ENCODE measurements at places on chromosomes 2 and 18.
A peak's percentile ranks its signal among the peaks of the same experiment; 100 is the strongest.

DNA sequence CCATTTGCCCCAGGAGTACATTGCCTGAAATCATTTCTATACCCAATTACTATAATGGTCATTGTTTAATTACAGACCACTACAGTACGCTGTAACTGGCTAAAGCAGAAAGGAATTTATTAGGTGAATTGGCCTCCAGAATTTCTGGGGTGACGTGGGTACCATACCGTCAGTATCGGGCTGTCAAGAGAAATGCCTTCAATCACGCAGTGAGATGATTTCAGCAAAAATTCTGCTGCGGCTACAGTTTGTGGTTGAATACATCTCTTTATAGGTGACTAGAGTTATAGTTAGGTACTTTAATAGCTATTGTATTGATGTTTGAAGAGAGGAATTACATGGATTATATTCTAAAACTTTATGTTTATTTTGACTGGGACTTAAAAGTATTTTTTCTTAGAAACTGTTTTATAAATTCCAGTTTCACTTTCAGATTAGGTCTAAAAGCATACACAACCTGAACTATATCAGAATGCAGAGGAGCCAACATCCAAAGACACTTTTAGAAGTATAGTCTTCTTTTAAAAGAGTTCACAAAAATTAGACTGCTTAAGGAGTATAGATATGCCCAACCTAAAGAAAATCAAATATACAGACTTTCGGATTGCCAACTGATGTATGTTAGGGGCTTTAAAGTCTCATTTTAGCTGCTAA is 128.4 kb downstream of the TTC27 start:
- no peak for DNase-seq

GRCh38 chr18:24227977-24228666 is 89.3 kb downstream of the CABYR start:
- DNase-seq, result no peak

DNA sequence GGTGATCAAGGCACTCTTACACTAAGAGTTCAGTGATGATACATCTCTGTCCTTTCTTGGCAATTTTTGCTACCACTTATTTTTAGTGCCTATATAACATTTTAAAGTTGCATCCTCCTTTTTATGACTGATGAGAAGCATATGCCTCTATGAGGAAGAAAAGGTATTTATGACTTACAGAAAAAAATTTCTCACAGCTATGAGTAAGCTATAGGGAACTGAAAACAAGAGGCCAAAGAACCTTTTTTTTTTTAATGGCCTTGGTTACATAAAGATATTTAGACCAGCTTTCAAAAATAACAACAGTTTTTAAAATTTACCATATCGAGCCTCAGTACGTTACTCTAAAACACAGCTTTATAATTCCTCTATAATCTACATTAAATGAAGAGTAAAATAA is 21.3 kb downstream of the MBD5 start:
- no peak for DNase-seq

DNA sequence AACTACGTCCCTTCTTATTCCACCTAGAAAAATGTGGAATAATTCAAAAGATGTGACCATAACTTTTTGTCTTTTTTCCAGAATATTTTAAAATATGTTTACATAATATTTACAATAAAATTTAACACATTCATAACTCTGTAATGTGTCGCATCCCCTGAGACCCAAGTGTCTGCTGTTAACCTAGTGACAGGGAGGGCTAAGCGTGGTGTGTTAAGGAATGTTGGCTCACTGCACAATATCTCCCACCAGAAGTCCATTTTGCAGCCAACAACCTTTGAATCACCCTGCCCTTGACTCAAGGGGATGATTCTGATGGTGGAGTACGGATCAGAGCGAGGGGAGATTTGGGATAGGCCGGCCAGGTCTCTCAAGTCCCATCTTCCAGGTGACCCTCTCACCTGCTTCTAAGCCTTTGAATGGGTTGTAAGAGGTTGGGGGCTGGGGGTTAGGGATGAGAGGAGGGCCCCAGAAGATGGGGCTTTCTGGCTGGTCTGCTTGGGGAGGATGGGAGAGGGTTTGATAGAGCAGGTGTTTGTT is 43.3 kb downstream of the SERTAD2 start:
- DNase-seq, result no peak

DNA sequence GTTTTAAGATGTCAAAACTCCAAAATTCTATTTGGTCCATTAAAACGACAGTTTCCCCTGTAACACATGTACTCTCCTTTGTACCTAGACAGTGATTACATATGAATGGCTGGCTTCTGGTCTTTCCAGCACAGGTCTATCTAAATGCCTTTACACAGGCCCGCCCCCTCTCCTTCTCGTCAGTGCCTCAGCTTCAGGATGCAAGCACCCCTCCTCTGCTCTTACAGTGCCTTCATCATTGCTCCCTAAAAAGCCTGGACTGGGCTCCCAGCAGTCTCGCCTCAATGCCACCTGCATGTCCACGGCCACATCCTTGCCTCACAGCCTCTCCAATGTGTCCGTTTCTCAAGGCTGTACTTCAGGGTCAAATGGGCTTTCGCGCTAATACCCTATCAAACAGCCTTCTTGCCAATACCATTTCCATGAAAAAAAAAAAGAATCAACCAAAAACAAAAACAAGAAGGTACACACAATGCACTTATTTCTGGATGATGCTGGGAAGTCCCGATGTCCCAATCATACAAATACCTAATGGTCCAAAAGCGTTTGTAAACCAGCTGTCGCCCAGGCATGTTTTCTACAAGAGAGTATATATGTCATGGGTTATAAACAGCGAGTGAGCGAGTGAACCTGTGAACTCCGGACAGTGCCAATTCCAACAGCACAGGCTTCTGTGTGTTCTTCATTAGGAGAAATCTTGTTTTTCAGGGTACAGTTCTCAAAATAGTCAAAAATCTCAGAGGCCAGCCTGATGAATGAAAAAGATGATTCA is 77.2 kb downstream of the EIPR1 start:
- no peak for DNase-seq

GRCh38 chr2:19442731-19443130 is 84.3 kb upstream of the OSR1 start:
- DNase-seq, result no peak

DNA sequence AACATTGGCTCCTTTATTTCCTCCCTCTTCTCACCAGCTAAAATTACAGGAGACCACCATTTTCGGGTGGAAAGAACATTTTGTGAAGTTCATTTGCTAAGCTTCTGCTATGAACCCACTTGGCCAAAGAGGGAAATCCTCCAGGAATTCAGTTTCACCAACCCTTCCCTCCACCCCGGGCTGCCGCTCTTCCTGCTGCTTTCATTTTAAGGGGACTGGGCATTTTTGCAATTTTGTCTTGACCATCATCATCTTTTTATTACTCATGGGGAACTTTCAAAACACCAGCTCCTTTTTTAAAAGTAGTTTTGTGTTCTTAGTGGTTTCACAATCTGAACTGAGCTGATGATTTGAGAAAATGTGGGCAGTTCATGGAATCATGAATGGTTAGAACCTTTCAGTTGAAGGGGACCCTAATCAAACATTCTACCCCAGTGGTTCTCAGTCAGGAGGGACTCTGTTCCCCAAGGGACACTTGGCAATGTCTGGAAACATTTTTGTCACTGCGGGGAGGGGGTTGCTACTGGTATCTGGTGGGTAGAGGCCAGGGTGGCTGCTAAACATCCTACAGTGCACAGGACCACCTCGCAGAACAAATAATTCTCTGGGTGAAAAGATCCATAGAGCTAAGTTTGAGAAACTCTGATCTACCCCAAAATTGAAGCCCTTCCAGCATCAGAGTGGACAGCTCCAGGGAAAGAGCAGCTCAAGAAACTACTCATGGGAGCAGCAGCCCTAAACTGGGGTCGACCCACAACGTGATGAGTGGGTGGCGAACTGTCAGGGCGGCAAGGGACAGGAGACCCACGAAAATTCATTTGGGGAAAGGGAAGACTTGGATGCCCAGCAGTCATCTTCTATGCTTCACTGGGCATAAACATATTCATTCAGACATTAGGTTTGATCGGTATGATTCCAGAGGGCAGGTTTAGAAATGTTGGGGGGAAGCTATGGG is 92.9 kb downstream of the ACKR3 start:
- no peak for DNase-seq

- DNase-seq, result no peak
Measured at GRCh38 chr2:181305301-181306123, 151.7 kb upstream of the ITGA4 start.

GRCh38 chr2:241029599-241030332 is 31.3 kb downstream of the SNED1 start:
- DNase-seq, result no peak

- no peak for DNase-seq
Measured at GRCh38 chr2:148994341-148994740, 44.2 kb upstream of the LYPD6B start.

GRCh38 chr2:233408366-233409285 is 54.3 kb downstream of the DGKD start:
- DNase-seq, result peak; percentile 2

DNA sequence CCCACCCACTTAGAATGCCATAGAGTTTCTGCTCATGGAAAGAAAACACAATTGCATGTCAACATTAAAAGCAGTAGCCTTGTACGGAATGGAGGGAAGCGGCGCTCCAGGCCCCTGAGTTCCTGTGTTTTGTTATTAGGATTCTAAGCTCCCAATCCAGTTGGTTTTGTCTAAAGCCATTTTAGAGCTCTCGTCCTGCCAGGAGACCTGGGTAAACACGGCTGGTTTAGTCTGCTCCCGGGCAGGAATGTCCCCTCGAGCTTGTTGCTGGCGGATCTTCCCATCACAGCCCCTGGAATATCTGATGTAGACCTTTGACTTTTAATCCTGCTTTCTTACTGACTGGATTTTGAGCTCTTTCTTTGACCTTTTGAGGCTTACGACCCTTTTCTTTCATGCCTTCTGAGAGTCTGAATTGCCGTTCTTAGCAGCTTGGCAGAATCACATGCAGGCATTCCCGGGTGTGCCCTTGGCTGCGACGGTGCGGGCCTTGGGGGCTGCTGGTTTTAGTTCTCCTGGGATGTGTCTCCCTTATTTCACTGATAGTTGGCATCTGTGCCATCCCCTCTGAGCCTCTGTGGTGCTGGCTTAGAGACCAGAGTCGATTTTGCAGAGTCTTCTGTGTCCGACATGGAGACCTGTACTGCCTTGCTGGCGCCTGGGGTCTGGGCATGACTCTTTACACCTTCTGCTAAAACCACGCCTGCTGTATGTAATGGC is 25.4 kb downstream of the GREB1 start:
- no peak for DNase-seq

- DNase-seq, result no peak
Measured at GRCh38 chr2:69780921-69781320, 39.0 kb downstream of the ANXA4 start.

DNA sequence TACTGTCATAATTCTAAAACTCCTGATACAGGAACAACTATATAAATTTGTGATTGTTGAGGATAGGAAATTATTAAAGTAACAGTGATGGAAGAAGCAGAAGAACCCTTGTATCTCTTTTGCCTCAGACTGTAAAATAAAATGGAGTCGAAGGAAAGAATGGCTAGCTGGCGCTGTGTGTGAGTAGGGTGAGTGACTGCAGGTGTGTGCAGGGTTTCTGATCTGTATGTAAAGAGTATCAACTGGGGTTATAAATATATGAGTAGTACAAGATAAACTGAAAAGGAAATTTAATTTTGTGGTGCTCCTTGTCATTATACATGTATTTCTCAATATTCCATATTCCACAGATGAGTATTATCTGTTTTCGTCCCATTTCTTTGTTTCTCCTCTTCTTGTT is 15.2 kb downstream of the POLI start:
- DNase-seq, result no peak

DNA sequence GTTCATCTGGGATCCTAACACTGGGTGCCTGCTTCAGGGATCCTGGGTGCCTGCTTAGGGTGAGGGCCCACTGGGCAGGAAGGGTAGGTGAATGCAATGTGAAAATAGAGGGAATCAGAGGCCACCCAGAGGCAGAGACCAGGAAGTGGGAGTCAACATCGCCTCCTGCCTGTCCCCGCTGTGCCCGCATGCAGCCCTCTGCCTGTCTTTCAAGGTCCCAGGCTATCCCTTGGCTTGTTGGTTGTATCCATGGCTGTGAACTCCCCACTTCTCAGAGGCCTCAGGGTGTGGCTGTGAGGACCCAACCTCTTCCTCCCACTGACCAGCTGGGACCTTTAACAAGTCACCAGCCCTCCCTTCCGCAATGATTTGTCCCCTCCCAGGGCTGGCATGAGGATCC is 26.5 kb downstream of the PSD4 start:
- DNase-seq, result peak; percentile 1

DNA sequence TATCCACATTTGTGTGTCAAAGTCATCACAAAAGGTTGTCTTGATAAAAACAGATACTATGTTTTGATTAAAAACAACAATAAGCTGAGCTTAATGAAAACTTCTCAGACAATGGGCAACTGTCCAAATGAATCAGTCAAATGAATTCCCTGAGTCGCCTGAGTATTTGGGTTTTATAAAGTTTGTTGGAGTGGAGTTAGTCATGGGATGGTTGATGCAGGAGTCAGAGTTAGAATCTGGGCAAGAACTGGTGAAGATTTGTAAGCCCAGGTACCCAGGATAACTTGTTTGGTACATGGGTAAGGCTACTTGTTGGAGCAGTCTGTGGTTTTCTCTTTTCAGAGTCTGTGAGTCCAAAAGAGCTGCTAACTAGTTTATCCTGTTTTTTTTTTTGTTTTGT is 34.4 kb upstream of the RAPGEF4 start:
- no peak for DNase-seq

- DNase-seq, result peak; percentile 11
Measured at GRCh38 chr2:201852462-201852861, 46.1 kb downstream of the CDK15 start.

DNA sequence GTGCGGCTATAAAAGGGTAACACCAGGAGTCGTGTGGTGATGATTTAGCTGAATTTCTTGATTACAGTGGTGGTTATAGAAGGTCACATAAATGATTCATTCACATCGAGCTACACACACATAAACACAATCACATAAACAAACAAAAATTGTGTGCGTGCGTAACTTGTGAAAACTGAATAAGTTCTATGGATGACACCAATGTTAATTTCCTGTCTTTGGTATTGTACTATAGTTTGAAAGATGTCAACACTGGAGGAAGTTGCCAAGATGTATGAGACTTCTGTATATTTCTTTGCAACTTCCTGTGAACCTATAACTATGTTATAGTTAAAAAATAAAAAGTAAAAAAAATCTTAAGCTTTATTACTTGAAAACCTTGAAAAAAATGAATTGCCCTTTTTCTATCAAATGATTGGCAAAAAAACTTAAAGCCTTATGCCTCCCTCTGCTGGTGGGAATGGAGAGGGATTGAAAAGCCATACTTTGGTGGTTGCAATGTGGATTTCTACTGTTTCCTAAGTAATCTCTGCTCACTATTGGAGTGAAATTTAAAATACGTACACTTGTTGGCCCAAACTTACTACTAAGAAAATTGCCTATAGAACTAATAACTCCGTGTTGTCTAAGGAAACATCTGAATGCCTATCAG is 227.7 kb downstream of the RPIA start:
- DNase-seq, result peak; percentile 1

DNA sequence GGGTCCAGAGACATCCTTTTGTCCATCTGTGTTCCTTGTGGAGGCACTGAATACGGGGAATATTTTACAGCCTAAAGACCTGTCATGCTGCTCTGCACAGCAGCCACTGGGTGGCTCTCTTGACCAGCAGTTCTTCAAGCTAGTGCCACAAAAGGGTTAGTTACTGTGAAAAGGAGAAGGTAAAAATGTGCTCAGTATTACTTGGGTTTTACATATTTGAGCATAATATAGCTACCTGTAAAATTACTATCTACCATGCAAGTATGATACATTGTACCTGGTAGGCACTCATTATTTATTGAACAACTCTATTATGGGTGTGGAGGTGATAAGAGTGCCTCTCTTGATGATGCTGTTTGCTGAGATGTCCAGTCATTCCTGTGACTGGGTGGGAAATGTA is 23.6 kb downstream of the FZD5 start:
- DNase-seq, result peak; percentile 69

GRCh38 chr2:37037771-37038170 is 46.4 kb downstream of the HEATR5B start:
- DNase-seq, result no peak

GRCh38 chr2:6978991-6979390 is 61.8 kb downstream of the RNF144A start:
- DNase-seq, result no peak

All from NCI-H2171 treated with DMSO at 0.1 percent for 48 hours (cell line).